ENCODE measurements at places on chromosomes 7 and 10.

DNA sequence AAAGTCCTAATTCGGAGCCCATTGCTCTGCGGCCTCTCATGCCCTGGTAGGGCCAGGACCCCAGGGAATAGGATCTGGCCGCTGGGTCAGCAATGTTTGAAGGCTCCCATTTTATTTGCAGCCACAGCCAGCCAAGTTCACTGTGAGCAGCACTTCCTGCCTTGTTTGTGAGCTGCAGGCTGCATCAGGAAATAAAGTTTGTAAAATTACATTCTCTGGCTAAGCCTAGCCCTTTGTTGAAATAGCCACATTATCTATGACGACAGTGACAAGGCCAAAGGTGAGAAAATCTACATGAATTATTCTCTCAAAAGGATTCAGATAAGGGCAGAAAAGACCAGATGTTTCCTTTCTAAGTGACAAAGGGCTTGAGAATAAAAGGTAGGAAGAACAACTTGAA, 23.7 kb upstream of the ITGB1 start:
- no peak for DNase-seq

DNA sequence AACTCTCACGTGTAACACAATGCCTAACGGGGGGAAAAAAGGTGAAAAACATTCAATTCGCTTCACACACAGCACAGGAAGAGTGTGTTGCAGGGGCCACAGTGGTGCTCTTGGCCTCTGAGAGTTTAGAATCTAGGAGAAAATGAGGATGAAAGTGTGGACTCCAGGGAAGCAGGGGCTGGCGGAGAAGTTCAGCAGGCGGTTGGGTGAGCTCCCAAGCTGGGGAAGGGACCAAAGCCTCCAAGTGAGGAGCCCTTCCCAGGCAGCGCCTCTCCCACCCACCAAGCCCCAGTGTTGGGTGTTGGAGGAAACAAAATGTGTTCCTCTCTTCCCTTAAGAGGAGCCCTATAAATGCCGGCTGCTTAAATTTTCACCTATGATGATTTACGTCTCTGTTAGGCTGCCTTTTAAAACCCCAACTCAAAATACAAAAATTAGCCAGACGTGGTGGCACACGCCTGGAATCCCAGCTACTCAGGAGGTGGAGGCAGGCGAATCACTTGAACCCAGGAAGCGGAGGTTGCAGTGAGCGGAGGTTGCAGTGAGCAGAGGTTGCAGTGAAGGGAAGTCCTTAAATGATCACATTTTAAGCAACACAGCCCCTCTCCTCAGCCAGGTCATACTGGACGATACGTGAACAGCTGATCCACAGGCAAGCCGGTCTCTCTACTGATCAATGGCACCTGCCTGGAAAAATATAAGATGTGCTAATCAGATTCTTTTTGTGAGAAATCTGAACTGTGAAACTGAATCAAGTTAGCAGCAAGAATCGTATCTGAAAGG, 735.2 kb downstream of the PARD3 start:
- DNase-seq = no peak

GRCh38 chr7:79436378-79436777, 17.1 kb downstream of the MAGI2 start:
- DNase-seq = no peak

DNA sequence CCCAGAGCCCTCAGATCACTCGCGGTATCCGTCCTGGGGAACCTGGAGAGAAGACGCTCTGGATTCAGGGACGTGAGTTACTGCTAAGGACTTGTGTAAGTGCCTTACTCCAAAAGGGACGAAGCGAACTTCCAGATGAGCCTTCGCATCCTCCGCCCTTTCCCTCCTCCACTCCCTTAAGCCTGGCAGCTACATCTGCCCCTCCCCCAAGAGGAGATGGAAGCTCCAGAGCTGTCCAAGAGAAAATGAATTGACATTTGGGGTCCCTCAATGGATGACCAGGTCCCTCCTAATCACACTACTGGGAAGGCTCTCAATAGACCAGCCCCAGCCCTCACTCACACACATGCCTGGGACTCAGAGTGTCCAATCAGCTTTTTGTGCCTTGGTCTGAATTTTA, 31.3 kb upstream of the GDF10 start:
- no peak for DNase-seq

DNA sequence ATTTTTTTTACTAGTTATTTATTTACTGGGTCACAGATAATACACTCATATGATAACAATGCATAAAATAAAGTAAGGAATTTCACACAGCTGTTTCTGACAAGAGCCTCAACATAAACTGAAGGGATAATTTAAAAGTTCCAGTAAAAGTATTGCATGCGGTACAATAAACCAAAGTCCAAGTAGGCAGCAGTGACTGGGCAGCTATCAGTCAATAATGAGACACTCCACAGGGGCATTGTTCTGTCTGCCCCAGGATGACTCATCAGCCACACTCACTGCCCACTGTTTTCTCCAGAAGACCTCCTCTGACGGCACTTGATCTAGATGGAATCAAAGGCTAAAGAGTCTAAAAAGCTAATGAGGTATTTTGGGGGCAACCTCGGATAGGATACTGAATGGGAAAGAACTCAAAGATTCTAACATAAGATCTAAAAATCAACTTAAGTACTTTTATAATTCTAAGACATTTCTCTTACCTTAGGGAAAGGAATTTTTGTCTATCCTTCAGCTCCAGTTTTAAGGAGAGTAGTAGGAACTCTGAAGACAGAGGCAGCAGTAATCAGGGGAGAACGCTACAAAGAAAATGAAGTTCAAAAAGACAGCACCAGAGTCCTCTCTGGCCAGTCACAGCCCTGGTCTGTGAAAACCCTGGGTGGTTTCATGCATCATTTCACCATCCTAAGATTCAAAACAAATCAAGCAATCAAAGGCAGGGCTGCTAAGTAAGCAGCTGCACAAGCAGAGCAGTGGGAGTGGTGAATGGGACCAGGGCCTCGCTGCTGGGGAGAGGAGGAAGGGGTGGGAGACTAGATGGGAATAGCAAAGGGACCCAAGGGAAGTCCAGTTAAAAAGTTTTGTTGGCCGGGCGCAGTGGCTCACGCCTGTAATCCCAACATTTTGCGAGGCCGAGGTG, 175.1 kb downstream of the AVL9 start:
- DNase-seq = no peak

DNA sequence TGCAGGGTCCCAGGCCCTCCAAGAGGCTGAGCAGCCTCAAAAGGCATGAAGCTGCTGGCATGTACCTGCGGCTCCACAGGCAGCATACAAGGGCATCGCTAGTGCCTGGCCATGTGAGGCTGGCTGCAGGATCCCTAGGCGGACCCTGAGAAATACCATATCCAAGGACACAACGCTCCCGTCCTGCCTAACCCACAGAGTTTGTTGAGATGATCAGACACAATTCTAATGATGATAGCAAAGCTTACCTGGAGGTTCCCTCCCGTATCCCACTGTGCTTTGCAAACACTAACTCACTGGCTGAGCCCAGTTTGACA, 17.3 kb downstream of the CLRN3 start:
- DNase-seq = no peak

- DNase-seq = no peak
Measured at GRCh38 chr7:50651271-50651989, 86.2 kb upstream of the DDC start.

GRCh38 chr7:24721481-24722001, 35.7 kb downstream of the GSDME start:
- no peak for DNase-seq

DNA sequence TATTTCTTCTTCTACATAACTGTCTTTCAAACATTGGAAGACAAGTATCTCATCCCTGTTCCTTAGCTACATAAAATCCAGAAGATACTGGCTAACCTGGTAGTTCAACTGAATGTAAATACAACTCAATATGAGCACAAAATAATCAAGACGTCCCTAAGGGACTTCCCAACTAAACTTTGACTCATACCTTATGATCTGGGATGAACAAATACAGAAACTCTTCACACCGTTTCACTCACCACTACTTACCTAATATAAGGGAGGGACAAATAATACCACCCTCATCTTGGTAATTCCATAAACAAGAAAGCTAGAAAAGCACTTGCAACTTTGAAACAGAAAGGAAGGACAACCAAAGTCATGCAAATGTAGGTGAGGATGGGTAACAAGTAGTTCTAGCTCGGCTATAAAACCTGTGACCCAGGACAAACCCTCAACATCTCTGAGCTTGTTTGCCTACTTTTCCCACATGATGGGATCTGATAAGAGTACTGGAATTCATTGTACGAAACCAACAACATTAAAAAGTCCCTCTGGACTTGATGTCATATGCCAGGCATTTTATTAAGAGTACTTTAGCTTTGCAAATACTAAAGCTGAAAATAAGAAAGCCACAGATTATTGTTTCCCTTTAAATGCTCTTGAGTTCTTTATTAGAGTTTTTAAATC, 121.9 kb downstream of the STRA8 start:
- DNase-seq = no peak

- DNase-seq = no peak
Measured at GRCh38 chr7:155963356-155963755, 151.1 kb upstream of the SHH start.

Data from NCI-H748 treated with DMSO at 0.1 percent for 48 hours (cell line).